ENCODE measurements at places on chromosomes 7 and 10.

DNA sequence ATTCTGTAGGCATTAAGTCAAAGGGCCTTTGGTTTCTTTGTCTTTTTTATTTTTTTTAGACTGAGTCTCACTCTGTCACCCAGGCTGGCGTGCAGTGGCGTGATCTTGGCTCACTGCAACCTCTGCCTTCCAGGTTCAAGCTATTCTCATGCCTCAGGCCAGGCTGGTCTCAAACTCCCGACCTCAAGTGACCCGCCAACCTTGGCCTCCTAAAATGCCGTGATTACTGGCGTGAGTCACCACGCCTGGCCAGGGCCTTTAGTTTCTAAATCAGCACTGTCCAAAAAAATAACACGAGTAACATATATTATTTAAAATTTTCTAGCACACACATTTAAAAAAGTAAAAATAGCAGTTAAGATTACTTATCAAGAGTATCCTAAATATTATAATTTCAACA, 11.1 kb upstream of the ACSL5 start:
- no peak for DNase-seq

DNA sequence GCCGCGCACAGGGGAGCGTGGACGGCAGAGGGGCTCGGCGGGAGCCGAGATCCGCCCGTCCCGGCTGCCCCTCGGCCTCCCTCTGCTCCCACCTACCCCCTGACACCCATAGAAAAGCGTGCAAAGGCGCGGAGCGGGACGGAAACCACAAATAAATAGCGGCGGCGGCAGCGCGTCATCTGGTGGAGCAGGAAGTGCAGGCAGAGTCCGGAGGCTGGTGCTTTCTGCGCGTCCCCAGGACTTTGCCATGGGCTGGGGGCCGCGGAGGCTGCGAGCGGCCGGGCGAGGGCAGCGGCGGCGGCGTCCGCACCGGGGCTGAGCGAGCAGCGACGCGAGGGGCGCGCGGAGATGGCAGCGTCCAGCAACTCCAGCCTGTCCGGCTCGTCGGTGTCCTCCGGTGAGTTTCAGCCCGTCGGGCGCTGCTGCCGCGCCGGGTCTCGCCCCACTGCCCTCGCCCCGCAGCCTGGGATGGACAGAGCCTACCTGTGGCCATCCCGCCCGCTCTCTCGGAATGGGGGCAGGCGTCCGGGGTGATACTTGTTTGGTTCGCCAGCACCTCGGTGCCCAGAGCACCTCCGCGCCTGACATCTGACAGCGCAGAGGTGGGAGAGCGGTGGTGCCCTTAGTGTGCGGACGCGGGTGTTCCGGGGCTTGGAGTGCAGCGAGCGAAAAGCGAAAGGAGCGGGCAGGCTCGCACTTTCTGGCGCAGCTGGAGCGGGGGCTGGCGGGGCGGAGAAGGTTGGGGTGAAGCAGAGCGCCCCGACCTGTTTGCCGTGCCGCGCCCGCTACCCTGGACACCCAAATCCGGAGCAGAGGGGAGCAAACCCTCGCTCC, at the start of gene CHN2:
Gene CHN2 (plus strand): TSS at position 182 of the 834 bp plus-strand sequence.
- DNase-seq, result peak; percentile 54

GRCh38 chr7:116145245-116145852, 65.0 kb upstream of the TES start:
- DNase-seq, result no peak

GRCh38 chr10:99316374-99316773, 12.8 kb upstream of the CNNM1 start:
- no peak for DNase-seq

- no peak for DNase-seq
These were observed 105.4 kb upstream of the BET1 start for GRCh38 chr7:94109556-94109955.

- DNase-seq, result no peak
These were observed 135.6 kb downstream of the ATE1 start for GRCh38 chr10:121792198-121792597.

- no peak for DNase-seq
These were observed 201.2 kb upstream of the CELF2 start for GRCh38 chr10:10816447-10816846.

GRCh38 chr10:109892117-109892516, 31.2 kb downstream of the XPNPEP1 start:
- no peak for DNase-seq

- no peak for DNase-seq
These were observed 14.4 kb downstream of the MYO1G start for GRCh38 chr7:44964384-44964830.

DNA sequence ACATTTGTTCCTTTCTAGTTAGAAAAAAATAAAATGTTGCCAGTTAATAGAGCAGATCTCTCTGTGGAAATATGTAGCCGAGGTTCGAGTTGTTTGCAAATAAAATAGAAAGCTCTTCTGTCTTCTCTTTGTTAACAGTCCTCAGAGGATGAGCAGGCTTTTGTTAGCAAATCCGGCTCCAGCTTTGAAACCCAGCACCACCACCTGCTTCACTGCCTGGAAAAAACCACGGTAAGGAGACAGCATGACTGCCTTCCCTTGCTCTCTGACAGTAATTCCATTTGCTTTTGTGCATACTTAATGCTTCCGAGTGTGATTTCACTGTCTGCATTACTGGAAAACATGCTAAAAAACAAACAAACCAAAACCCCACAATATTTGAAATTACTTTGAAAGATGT, 115.6 kb downstream of the TSPAN12 start:
- no peak for DNase-seq

DNA sequence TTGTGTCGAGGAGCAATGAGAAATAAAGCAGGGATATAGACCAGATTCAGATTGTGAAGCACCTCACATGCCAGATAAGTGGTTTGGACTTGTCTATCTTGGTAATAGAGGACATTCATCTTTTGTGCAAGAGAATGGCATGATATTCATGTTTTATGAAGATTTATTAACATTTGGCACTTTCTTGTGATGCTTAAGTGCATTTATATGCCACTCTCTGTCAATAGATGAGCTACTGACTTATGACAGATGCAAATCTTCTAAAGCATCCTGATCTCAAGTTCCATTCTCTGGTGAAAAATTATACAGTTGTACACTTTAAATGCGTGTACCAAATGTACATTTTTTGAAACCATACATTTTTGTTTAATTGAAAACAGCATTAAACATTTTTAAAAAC, 415.3 kb downstream of the SORCS3 start:
- no peak for DNase-seq

DNA sequence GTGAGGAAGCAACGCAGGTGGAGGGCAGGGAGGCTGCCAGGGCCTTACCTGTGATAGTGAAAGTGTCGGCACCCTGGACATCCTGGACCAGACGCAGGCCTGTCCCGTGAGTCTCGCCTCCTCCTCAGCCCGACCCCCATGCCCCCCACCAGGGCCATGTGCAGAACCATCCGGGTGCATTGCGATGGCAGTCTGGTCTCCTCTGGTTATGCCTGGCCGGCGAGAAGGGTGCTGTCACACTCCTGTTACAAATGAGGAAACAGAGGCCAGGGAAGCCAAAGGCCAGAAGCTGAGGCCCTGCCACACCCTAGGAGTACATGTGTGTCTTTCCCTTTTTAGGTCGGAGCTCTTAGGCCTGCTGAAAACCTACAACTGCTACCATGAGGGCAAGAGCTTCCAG, 7.2 kb downstream of the DEPP1 start:
- DNase-seq, result no peak

DNA sequence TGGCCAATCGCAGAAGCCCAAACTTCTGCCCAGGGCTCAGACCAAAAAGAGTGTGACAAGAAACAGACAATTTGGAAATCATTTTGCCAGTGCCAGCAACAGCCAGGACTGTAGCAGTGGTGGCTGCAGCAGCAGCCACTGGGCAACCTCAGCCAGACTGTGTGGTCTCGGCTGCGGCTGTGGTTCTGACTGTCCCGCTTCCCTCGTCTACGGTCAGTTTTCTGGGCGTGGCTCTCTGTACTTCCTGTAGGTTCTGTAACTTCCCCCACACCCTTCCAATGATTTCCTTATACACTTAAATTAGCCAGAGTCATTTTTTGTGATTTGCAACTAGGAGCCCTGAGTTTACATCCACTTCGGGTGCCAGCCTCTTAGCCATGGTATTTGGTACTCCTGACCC, 39.9 kb downstream of the CYTH3 start:
- DNase-seq, result no peak

GRCh38 chr7:23372611-23373010, 73.5 kb downstream of the MALSU1 start:
- DNase-seq, result no peak

- DNase-seq, result peak; percentile 12
These were observed 421.0 kb downstream of the PTPRN2 start for GRCh38 chr7:158166386-158167340.

- DNase-seq, result no peak
These were observed 208.6 kb downstream of the SKAP2 start for GRCh38 chr7:26655781-26656180.

- DNase-seq, result no peak
These were observed 58.9 kb upstream of the NUPR2 start for GRCh38 chr7:56174875-56175760.

DNA sequence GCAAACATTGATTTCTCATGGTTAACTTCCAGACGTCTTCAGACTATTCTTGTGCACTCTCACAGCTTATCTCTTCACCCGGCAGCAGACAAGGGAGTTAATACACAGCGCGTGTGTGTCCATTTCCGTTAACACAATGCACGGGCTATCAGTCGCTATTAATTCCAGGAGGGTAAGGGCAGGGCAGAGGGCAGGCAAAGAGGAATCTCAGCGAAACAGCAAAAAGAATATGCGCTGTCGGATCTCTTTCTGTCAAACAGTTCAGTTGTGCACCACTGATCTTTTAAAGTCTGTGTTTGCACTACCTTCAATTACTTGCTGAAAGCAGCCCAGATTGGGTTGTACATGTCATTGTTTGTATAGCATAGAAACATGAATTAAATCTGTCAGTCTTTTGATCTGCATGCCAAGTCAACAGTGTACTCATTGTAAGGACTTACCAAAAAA, 41.1 kb upstream of the CABCOCO1 start:
- no peak for DNase-seq

DNA sequence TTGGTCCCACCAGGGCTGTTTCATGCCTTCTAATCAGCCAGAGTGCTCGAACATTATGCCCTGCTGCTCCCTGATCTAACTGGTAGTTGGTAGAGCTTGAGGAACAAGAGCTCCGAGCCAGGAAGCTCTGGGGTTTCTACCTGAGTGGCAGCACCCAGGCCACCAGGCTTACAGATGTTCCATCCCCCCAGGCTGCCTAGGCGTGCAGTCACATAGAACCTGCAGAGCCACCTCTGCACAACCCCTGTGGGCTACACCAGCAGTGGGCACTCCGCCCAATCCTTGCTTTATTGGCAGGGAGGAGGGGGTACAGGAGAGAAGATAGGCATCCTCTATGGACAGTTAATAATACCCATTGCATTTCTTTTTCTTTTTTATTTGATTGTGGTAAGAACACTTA, 21.8 kb downstream of the MAP3K8 start:
- DNase-seq, result peak; percentile 43

GRCh38 chr7:47678641-47679380, 96.9 kb upstream of the TNS3 start:
- DNase-seq, result no peak

GRCh38 chr7:99848420-99849216, 20.8 kb downstream of the CYP3A43 start:
- no peak for DNase-seq

- no peak for DNase-seq
These were observed 172.7 kb downstream of the CACNA2D1 start for GRCh38 chr7:82270870-82271269.

- DNase-seq, result no peak
These were observed 252.2 kb downstream of the WDR37 start for GRCh38 chr10:1308173-1308961.

- no peak for DNase-seq
These were observed 57.9 kb upstream of the TMEM72 start for GRCh38 chr10:44853148-44853734.

DNA sequence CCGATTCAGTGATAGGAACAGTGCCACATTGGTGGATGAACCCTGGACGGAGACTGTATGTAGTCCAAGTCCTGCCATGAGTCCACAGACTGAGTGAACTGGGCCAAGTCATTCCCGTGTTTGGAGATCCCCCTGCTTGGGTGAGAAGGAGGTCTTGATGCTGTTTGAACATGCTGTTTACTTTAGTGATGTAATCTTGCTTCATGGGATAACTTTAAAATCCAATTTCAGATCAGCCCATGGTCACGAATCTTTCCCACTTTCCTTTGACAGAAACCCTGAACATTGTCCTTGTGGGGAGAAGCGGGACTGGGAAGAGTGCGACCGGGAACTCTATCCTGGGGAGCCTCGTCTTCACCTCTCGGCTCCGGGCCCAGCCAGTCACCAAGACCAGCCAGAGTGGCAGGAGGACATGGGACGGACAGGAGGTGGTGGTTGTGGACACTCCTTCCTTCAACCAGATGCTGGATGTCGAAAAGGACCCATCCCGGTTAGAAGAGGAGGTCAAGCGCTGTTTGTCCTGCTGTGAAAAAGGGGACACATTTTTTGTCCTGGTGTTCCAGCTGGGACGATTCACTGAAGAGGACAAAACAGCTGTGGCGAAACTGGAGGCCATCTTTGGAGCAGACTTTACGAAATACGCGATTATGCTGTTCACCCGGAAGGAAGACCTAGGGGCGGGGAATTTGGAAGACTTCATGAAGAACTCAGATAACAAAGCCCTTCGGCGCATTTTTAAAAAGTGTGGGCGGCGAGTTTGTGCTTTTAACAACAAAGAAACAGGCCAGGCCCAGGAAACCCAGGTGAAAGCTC, 26.6 kb downstream of the GIMAP8 start:
- DNase-seq, result peak; percentile 35

- no peak for DNase-seq
These were observed 331.3 kb downstream of the PCDH15 start for GRCh38 chr10:54469587-54470323.

DNA sequence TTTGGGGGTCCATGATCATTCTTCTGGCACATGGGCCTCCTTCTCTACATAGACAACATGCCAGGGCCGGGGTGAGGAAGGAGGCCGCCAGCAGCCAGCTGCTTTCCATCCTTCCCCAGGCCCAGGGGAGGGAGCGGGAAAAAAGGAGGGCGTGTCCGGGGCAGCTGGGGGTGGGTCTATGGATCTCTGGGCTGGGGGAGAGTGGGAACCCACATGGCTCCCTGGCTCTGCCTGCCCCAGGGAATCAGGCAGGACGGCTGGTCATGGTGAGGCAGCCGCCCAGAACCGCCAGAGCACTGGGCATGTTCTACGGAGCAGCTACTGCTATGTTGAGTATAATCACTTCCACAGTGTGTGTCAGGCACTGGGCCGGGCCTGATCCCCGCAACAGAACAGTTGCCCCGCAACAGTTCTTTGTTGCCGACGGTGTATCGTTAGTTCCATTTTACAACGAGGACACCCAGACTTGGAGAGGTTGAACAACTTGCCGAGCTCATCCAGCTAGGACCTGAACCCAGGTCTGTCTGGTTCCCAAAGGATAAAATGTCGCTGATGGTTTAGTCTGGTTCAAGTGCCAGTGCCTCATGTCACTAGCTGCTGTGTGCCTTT, 6.4 kb upstream of the IRF5 start:
- DNase-seq, result no peak

- no peak for DNase-seq
These were observed 85.7 kb downstream of the HBP1 start for GRCh38 chr7:107254398-107254985.

GRCh38 chr7:23925088-23925487, 215.1 kb downstream of the STK31 start:
- DNase-seq, result no peak
